ENCODE measurements at places on chromosomes 1 and 21.
A peak's percentile ranks its signal among the peaks of the same experiment; 100 is the strongest.

DNA sequence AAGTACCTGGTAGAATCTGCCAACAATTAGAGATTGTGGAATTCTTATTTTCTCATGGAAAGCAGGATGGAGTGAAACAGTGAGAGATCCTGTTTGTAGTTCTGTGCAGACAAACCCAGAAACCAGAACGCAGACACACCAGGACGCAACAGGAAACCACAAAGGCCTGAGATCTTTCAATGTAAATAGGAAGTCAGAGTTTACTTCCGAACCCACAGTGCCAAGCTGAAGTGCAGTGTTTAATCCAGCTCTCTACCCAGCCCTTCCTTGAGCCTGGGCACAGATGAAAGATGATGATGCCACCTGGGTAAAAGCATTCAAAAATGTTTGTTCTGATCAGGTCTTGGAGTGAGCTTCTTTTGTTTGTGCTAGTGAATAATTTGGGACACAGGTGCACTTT, 244.2 kb upstream of the HOOK1 start:
- H3K4me3 ChIP-seq: no peak overlapping the region
- H3K27ac ChIP-seq: no peak overlapping the region
- no peaks in the 10 kb centered on the region for H3K27me3 ChIP-seq
- H3K4me1 ChIP-seq: no peaks in the 10 kb centered on the region
- DNase-seq: no peak

- peaks cover 11% of the 10 kb centered on the region for H3K4me1 ChIP-seq
- peak; percentile 49 for DNase-seq
- no peak overlapping the region for H3K4me3 ChIP-seq
- H3K27ac ChIP-seq: no peak overlapping the region
Measured at GRCh38 chr1:37811027-37811655, 3.1 kb upstream of the YRDC start.

GRCh38 chr1:200072636-200073285, 45.3 kb downstream of the NR5A2 start:
- H3K27me3 ChIP-seq: no peaks in the 10 kb centered on the region
- DNase-seq: no peak

- no peaks in the 10 kb centered on the region for H3K36me3 ChIP-seq
- H3K4me3 ChIP-seq: no peak within 1 kb of the TSS
- no peak within 1 kb of the TSS for H3K27ac ChIP-seq
- H3K27me3 ChIP-seq: no peaks in the 10 kb centered on the region
- no peak for DNase-seq
- H3K4me1 ChIP-seq: no peaks in the 10 kb centered on the region
Measured at GRCh38 chr21:41507521-41508414, at the start of gene TMPRSS2. TSS of gene TMPRSS2 (minus strand) at chr21:41508158. CDS start at chr21:41498133, 10,025 bp downstream.

DNA sequence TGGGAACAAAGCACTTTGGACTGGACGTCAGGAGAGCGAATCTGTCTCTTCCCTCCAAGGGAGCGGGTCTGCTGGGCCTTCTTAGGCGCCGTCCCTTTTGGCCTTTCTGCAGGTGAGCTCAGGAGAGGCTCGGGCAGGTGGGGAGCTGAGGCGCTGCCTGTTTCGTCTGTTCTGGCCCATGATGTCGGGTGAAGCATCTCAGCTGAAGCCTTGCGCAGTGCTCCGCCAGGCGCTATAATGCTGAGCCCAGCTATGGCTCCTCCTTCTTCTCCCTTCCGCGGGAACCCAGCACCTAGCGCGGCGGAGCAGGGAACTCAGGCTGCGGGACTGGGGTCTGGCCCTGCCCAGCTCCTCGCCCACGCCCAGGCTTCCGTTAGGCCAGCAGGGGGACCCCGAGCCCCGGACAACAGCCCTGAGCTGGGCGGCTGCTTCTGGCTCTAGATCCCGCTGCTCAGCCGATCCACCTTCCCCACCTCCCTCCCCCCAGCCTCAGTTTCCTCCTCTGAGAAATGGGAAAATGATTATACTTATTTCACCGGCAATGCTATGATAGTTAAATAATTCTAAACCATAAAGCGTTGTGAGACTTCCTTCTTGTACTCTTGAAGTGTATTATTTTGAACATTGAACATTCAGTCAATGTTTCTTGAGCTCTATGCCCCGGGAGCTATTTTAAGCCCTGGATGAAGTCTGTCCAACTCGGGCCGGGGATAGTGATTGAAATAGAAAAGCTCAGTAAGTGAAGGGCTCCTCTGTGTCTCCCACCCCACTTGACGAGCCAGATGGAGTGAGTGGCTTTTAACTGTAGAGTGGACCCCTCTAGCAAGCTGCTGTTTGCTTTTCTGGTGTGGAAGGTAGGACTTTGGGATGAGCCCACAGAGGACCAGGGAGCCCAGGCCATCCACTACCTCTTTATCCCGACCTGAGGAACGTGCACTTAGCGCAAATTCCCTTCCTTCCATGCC, 9.6 kb upstream of the ADORA1 start:
- DNase-seq: peak; percentile 63
- no peaks in the 10 kb centered on the region for H3K4me1 ChIP-seq
- no peak overlapping the region for H3K27ac ChIP-seq

GRCh38 chr21:32368386-32368785, 24.4 kb downstream of the URB1 start:
- peak overlapping the region; percentile 92 for H3K27ac ChIP-seq
- H3K36me3 ChIP-seq: no peaks in the 10 kb centered on the region
- DNase-seq: no peak
- peaks cover 14% of the 10 kb centered on the region for H3K4me1 ChIP-seq
- H3K27me3 ChIP-seq: no peaks in the 10 kb centered on the region

- H3K27ac ChIP-seq: no peak overlapping the region
- H3K4me1 ChIP-seq: no peaks in the 10 kb centered on the region
- DNase-seq: no peak
- no peaks in the 10 kb centered on the region for H3K36me3 ChIP-seq
Measured at GRCh38 chr1:87436534-87436933, 107.9 kb downstream of the LMO4 start.

- H3K4me3 ChIP-seq: no peak overlapping the region
- H3K27ac ChIP-seq: no peak overlapping the region
- H3K4me1 ChIP-seq: peaks cover 11% of the 10 kb centered on the region
- H3K27me3 ChIP-seq: no peaks in the 10 kb centered on the region
- no peak for DNase-seq
Measured at GRCh38 chr1:3348196-3348865, 106.1 kb upstream of the ARHGEF16 start.

DNA sequence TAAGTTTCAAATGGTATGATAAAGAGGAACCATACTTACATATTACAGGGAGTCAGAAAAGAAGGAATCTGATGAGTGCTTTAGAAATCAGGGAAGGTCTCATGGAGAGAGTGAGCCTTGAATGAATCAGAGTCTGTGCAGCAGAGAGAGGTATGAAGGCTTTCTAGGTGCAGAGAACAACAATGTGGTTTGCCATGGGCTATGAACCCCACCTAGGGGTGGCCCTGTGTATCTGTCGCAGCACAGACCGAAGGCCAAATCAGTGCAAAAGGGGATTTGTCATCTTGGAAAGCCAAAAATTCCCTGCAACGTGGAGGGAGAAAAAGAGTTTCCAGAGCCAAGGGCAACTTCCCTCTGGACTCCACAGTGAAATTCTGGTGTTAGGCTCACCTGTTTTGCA, 3.5 kb downstream of the PAPPA2 start:
- no peak overlapping the region for H3K4me3 ChIP-seq
- no peak overlapping the region for H3K27ac ChIP-seq
- H3K36me3 ChIP-seq: no peaks in the 10 kb centered on the region

DNA sequence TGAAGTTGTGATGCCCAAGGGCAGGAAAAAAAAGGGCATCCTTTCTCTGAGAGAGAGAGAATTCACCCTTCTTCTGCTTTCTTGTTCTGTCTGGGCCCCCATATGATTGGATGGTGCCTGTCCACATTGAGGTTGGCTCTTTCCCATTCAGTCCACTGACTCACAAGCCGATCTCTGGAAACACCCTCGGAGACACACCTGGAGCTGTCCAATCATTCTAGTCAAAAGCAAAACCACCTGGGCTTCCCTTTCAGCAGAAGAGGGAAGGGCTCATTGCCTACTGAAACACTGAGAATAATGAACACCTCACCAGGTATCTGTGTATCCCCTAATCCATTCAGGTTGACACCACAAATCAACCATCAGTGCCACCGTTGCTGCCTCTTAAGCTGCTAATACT, 103.7 kb upstream of the GNG12 start:
- H3K4me3 ChIP-seq: no peak overlapping the region
- H3K4me1 ChIP-seq: no peaks in the 10 kb centered on the region
- no peaks in the 10 kb centered on the region for H3K27me3 ChIP-seq
- no peak for DNase-seq

DNA sequence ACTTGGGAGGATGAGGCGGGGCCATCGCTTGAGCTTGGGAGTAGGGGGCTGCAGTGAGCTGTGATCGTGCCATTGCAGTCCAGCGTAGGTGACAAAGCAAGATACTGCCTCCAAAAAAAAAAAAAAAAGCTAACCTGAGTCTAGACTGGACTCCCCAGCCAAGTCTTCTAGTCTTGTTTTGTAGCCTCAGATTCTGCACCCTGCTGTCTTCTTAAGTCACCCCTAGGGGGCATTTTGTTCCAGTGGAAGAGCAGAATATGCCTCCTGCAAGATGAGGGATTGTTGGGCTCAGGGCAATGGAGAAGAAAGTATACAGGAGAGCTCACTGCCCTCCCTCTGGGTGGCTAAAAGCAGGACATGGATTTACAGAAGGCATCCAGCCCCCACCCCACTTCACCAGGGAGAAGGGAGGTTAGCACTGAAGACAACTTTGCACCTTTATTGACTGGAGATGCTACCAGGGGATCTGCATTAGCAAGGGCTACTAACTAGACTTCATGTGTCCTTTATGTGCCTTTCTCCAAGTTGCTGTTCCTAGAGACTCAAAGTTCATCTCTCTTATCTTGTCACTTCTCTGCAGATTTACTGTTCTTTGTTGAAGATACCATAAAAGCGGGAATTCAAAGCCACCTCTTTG, 15.3 kb upstream of the RNF187 start:
- H3K36me3 ChIP-seq: no peaks in the 10 kb centered on the region
- H3K27me3 ChIP-seq: peaks cover 21% of the 10 kb centered on the region
- H3K4me1 ChIP-seq: no peaks in the 10 kb centered on the region
- no peak for DNase-seq

DNA sequence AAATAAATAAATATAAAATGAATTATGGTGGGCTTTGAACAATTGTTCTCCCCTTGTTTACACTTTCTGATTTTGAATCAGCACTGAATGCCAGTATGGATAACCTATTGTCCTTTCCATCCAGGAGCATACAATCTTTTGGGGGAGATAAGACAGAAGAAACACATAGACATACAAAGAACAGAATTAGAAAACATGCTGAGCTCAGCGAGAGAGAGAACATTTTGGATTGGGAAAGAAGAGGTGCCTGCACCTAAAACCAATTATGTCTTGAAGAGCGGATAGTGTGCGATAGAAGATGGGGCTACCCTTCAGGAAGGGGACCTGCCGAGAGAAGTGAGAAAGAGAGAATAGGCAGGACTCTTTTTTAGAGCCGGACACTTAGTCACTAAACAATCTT, 6.6 kb downstream of the PGM1 start:
- H3K4me1 ChIP-seq: no peaks in the 10 kb centered on the region
- no peak for DNase-seq
- no peak overlapping the region for H3K4me3 ChIP-seq

- peak overlapping the region; percentile 11 for H3K4me3 ChIP-seq
- H3K27ac ChIP-seq: no peak overlapping the region
- no peak for DNase-seq
- H3K36me3 ChIP-seq: no peaks in the 10 kb centered on the region
Measured at GRCh38 chr1:215081661-215082531, 641 bp upstream of the KCNK2 start.

DNA sequence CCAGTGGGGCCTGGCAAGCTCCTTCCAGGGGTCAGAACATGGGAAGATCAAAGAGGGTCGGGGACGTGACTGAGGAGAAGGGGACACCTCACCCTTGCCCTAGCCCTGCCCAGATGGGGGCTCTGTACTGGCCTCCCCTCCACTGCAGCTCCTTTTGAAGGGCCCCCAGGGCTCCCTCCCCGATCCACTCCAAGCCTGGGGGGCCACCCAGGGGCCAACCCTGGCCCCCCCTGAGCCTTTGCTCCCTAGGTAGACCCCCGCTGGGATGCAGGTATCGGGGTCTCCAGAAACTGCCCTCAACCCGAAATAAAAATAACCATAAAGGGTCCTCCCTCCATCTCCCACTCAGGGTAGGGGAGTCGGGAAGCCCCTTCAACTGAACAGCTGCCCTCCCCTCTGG, 37.4 kb upstream of the FAM131C start:
- peaks cover 10% of the 10 kb centered on the region for H3K4me1 ChIP-seq
- no peaks in the 10 kb centered on the region for H3K36me3 ChIP-seq
- peak overlapping the region; percentile 87 for H3K27ac ChIP-seq
- H3K27me3 ChIP-seq: no peaks in the 10 kb centered on the region
- no peak for DNase-seq

GRCh38 chr1:36143424-36143823, 5.9 kb downstream of the TRAPPC3 start:
- DNase-seq: no peak
- no peaks in the 10 kb centered on the region for H3K36me3 ChIP-seq
- no peak overlapping the region for H3K4me3 ChIP-seq
- no peaks in the 10 kb centered on the region for H3K27me3 ChIP-seq

- no peak overlapping the region for H3K4me3 ChIP-seq
- H3K27me3 ChIP-seq: no peaks in the 10 kb centered on the region
- no peak overlapping the region for H3K27ac ChIP-seq
Measured at GRCh38 chr1:29858646-29859045, 622.3 kb downstream of the PTPRU start.

GRCh38 chr1:218123968-218124367, 161.1 kb upstream of the RRP15 start:
- no peaks in the 10 kb centered on the region for H3K4me1 ChIP-seq
- no peaks in the 10 kb centered on the region for H3K36me3 ChIP-seq

- H3K27ac ChIP-seq: no peak overlapping the region
- H3K4me1 ChIP-seq: no peaks in the 10 kb centered on the region
- H3K36me3 ChIP-seq: no peaks in the 10 kb centered on the region
- H3K4me3 ChIP-seq: no peak overlapping the region
- no peaks in the 10 kb centered on the region for H3K27me3 ChIP-seq
Measured at GRCh38 chr1:36829066-36829465, 205.2 kb downstream of the GRIK3 start.

GRCh38 chr1:65343286-65343685, 33.9 kb downstream of the DNAJC6 start:
- no peaks in the 10 kb centered on the region for H3K36me3 ChIP-seq
- no peak for DNase-seq
- H3K4me1 ChIP-seq: no peaks in the 10 kb centered on the region
- H3K27ac ChIP-seq: no peak overlapping the region
- H3K27me3 ChIP-seq: no peaks in the 10 kb centered on the region

- H3K27me3 ChIP-seq: no peaks in the 10 kb centered on the region
- H3K4me3 ChIP-seq: no peak overlapping the region
- no peaks in the 10 kb centered on the region for H3K36me3 ChIP-seq
- no peak overlapping the region for H3K27ac ChIP-seq
- no peaks in the 10 kb centered on the region for H3K4me1 ChIP-seq
Measured at GRCh38 chr1:4939266-4939665, 284.9 kb downstream of the AJAP1 start.

DNA sequence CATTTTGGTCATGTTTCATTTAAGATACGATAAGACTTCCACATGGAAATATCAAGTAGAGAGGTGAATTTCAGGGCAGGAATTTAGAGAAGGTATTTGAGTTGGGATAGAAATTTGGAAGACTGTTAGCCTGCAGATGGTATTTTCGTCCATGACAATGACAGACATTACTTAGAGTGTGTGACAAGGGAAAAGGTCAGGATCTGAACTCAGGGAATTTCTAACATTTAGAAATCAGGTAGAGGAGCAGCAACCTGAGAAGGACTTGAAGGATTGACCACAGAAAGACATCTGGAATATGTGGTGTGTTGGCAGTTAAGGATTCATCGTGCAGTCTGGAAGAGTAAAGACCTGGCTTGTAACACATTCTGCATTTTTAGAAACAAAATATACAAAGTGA, 57.9 kb downstream of the RABGAP1L start:
- H3K36me3 ChIP-seq: no peaks in the 10 kb centered on the region
- no peaks in the 10 kb centered on the region for H3K27me3 ChIP-seq
- H3K27ac ChIP-seq: no peak overlapping the region
- H3K4me1 ChIP-seq: no peaks in the 10 kb centered on the region
- DNase-seq: no peak
